ENCODE measurements at places on chromosomes 3 and 15. TPM values are rescaled to one million over a fixed set of nuclear protein-coding genes. Genes with fewer than 3 reads are reported as not detected.

SH3GL3 gene
- total RNA-seq, result 0.23 TPM

APOD gene
- total RNA-seq, result 0.23 TPM

PLSCR5 gene
- total RNA-seq, result not detected

HCLS1 gene
- total RNA-seq, result 0.39 TPM

FETUB gene
- total RNA-seq, result not detected

FGD5 gene
- not detected for total RNA-seq

TP63 gene
- 212 TPM for total RNA-seq

TM4SF4 gene
- total RNA-seq, result not detected

ARPIN gene
- total RNA-seq, result 11.9 TPM

EPHB1 gene
- 0.08 TPM for total RNA-seq

CYFIP1 gene
- total RNA-seq, result 96.5 TPM

CKMT1A gene
- total RNA-seq, result 89.3 TPM

RTP4 gene
- total RNA-seq, result not detected

PIGZ gene
- total RNA-seq, result 1.1 TPM

RNU6-1 gene
- total RNA-seq, result not detected

CNTN4 gene
- total RNA-seq, result not detected

THAP10 gene
- total RNA-seq, result 7.2 TPM

SUSD5 gene
- total RNA-seq, result not detected

DIS3L gene
- 26.2 TPM for total RNA-seq

DYNLT2B gene
- total RNA-seq, result 49.4 TPM

EIF5A2 gene
- total RNA-seq, result 17.1 TPM

GP9 gene
- total RNA-seq, result not detected

LIPH gene
- total RNA-seq, result 0.11 TPM

WDR5B gene
- total RNA-seq, result 2.0 TPM

CCDC80 gene
- total RNA-seq, result 10.3 TPM

C2CD4A gene
- not detected for total RNA-seq

CCRL2 gene
- total RNA-seq, result not detected

MCTP2 gene
- 12.4 TPM for total RNA-seq

CCR8 gene
- not detected for total RNA-seq

TERC gene
- 329 TPM for total RNA-seq

NRG4 gene
- 0.19 TPM for total RNA-seq

COPG1 gene
- 155 TPM for total RNA-seq

MYRIP gene
- not detected for total RNA-seq

LTF gene
- total RNA-seq, result not detected

ATP13A5 gene
- not detected for total RNA-seq

EXD1 gene
- total RNA-seq, result not detected

CMC1 gene
- total RNA-seq, result 25.9 TPM

Data from hair follicular keratinocyte (primary cell).